ENCODE measurements at places on chromosomes 5 and 9.

DNA sequence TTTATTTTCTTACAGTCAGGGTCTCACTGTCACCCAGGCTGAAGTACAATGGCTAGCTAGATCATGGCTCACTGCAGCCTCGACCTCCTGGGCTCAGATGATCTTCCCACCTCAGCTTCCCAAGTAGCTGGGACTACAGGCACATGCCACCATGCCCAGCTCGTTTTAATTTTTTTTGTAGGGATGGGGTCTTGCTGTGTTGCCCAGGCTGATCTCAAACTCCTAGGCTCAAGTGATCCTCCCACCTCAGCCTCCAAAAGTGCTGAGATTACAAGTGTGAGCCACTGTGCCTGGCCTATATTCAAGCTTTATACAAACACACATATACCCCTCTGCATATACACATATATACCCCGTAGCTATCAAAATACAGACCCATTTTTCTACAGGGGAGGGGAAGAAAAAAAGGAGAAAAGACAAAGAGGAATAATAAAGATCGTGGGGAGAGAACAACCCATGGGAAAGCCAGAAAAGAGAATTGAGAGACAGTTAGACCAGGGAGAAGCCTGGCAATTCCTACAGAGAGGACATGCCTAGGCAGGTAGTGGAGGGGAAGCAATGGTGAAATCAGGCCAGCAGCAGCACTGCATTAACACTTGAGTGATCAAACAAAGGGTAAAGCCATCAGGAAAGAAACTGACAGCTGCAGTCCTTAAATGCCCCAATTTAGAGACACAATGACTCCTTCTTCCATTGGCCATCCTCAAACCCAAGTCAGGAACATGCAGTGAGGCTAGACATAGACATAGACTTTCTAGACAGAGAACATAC lies 102.7 kb downstream of the EFNA5 start:
- no peak for DNase-seq

DNA sequence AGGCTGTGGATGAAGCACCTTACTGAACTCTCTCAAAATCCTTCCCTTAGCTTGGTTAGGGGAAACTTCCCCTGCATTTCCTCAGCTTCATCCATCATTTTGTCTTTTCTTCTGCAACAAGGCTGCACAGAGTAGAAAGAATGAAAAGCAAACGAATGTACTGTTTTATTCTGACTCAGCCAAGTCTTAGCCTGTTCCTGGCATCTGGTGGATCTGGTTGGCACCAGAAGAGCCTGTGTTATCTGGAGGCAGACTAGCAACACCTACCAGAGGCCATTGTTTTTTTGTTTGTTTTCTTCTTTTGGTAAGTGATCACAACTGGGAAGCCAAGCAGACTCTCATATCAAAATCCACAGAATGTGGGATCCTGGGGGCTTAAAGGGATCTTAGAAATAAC lies 200.7 kb downstream of the FANCC start:
- DNase-seq = no peak

- no peak for DNase-seq
These were observed 32.8 kb downstream of the TMC1 start for GRCh38 chr9:72554221-72554641.

DNA sequence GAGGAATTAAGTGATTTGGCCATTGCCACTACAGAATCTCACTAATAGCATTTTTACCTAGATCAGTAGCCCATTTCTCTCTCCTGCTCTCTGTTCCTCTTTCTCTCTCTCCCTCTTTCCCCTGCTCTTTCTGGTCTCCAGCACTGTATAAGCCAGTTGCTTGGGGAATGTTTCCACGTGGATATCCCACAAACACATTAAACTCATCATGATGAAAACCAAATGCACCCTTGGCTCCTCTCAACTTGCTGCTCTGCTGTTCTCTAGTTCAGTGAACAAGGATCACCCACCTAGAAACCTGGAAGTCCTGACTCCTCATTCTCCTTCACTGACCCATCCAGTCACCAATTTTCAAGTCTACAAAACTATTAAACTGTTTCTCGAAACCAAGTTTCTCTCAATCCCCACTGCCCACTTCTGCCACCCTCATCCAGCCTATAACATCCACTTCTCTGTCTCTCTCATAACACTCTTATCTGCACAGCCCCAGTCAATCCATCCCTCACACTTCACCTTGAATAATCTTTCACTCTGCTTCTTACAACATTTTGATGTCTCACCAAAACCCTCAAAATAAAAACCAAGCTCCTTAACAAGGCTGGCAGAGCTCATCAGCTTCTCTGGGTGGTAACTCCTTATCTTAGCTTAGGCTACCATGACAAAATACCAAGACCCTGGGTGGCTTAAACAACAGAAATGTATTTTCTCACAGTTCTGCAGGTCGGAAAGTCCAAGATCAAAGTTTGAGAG lies 79.3 kb downstream of the ARL15 start:
- DNase-seq = no peak

DNA sequence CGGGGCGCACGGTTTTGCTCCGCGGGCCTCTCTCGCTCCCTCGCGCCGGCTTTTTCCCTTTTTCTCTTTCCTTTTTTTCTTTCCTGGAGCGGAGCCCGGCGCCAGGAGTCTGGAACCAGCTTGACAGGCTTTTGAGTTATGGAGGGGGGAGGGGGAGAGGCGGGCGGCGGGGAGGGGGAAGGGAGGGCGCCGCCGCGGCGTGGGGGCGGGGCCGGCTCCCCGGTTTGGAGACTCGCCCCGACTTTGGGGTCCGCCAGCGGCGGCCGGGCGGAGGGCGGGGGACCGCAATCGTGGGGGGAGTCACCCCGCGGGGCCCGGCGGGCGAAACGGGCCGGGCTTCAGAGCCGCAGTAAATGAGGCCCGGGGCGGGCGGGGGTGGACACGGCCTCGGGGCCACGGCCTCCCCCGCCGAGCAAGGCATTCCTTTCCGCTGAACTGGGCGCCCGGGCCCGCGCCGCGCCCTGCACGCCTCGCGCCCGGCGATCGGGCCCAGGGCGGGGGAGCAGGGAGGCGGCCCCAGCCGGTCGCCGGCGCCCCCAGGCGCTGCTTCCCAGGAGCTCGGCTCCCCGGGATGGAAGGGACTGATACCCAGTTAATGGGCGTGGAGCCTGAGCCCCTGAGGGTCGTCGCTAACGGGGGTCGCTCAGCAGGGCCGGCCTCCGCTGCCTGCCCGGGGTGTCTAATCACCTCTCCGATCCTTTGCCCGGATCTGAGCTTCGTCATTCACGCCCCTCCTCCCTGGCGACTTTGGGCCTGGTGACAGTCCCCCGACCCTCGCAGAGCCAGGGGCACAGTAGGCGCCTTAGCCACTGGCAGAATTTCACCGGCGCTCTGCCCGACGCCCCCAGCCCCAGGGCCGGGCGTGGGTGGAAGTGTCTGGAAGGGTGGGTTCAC lies 138.1 kb downstream of the C9orf50 start:
- peak; percentile 82 for DNase-seq

DNA sequence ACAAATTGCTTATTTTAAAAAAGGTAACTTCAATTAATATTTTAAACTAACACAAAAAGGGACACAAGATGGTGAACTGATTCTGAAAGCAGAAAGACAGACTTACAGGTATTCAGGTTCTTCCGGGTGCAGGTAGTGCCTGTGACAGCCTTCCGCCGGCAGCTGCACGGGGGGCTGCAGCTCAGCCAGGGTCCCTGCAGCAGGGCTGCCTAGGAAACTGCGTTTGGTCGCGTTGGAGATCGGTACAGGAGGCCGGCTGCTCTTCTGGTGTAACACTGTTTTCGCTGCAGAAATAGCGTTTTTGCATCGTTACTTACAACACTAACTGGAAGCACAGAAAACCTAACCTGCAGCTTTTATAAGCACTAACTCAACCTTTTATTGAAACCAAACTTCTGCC lies 80.0 kb downstream of the CAMSAP1 start:
- no peak for DNase-seq

DNA sequence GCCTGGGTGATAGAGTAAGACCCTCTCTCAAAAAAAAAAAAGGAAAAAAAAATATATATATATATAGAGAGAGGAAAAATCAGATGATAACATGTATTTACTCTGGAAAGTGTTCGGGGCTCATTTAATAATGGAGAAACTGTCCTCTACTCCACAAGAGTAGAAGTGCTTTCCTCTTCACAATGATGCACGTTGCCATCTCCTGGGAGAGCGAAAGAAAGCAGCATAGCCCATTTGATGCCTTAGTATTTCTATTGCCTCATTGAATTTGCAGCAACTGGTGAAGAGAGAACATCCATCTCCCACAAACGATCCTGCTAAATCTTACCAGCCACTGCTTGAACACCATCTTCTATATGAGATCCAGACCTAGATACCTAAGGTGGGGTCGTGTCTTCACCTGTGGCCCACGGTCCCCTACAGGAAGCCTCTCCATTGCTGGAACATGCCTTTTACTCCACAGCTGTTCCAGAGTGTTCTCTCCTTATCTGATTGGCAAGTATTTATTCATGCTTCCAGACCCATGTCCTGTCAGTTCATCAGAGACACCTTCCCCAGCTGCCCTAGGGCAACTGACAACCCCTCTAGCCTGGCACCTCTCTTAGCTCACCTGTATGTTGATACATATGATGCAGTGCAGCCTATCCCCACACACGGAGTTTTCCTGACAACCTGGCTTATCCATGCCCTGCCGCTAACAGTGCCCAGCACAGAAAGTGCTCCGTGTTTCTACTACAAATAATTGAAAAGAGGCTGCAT lies 115.3 kb downstream of the MARCHF11 start:
- no peak for DNase-seq

DNA sequence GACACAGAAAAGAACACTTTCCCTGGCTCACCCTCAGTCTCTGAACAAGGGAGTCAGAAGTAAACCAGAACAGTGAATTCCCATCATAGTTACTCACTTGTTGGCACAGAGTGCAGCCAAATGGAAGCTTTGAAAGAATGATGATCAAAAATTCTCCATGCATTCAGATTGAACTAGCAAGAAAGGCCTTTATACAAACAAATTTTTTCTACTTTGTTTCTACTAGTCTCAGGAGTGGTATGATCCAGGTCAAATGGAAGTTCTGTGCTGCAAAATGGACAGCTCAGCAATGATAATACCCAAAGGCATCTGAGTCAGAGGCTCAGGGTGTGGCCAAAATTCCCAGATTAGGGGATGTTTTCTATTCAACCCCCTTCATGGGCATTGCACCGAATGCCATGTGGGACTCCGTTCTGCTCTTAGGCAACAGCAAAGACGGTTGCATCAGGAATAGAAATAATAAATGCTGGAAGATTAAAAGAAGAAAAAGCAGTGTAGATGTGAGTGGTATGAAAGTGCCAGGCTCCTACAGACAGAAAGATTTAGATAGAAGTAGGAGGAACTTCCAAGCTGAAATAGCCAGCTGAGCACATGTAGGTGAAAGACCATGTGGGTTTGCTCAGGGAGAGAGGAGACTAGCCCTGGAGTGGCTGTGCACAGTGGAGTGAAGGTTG lies 24.0 kb upstream of the ASPN start:
- DNase-seq = no peak

GRCh38 chr9:88641456-88642240 lies 106.7 kb downstream of the NXNL2 start:
- no peak for DNase-seq

DNA sequence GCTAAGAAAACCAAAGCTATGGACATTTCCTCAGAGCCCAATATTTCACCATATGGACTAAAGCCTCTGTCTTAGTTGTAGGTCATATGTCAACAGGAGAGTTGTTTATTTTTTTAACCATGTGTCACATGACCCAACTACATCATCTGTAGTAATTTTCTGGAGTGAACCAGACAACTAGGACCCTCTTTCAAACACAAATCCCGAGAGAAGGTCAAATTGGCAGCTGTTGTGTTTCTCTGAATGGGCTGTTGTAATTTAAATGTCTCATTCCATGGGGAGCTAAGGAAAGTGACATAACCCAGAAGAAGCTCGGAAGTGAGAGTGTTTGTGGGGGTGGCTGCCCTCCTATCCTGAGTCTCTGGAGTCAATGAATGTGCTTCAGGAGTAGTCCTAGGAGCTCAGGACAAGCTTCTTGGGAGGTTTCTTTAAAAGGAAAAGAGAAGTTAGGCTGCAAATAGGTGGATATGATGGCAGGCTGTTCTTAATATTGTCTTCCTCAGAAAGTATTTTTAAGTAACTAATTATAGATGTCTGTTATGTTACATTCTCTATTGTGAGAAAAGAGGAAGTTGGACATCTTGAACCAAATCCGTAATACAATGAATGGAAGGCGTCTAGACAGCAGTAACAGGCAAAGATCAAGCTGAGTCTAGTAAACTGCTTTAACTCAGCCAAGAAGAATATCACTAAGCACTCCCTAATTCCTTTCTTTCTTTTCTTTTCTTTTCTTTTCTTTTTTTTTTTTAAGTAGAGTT lies 50.1 kb downstream of the TMEM167A start:
- DNase-seq = no peak

DNA sequence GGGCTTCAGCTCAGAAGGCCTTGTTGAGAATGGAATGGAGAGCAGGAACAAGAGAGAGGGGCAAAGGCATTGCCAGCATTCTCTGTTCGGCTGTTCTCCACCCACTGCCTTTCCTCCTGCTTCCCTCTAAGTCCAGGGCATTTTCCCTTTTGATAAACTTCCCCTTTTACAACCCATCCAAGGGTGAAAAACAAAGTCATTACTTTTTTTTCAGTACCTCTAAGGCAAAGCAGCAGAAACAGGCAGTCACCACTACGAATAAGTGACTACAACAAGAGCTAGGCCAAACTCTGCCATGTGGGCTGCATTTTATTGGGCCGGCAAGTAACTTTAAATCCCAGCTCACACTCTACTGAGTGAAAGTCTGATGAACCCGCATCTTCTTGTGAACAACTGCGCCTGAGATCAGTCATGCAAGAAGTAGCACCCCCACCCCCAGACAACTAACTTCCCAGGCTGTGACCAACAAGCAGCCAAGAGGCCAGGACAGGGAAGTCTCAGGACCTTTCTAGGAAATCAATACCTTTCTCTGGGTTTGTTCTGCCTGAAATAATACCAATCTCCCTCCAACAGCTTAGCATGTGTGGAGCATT lies 13.1 kb downstream of the IL7R start:
- DNase-seq = no peak

GRCh38 chr9:107948086-107948485 lies 458.5 kb upstream of the KLF4 start:
- DNase-seq = no peak

DNA sequence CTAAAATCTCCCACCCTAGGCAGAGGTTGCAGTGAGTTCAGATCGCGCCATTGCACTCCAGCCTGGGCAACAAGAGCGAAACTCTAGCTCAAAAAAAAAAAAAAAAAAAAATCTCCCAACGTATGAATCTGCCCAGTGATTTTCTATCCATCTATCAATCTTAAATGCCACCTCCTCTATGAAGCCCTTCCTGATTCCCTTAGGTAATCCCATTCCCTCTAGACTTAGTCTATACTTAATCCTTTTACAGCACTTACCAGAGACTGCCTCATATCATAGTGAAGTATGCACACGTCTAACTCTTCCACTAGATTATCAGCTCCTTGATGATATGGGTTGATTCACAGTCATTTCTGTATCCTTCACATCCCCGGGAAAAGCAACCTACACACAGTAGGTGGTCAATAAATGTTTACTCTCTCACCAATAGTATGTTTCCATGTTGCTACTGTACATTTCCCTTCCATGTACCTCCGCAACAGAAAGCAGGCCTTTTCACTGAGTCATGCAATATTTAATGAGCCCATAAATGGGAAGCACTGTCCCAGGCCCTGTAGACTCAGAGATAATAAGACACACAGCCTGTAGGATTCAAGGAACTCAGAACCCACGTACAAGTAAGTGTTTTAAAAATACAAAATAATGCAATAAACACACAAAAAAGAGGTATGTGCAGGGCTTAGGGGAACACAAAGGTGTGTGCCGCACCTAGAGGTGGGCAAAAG lies 1.2 kb downstream of the DROSHA start:
- no peak for DNase-seq
